ENCODE measurements at places on chromosomes 4 and X.
A peak's percentile ranks its signal among the peaks of the same experiment; 100 is the strongest.

DNA sequence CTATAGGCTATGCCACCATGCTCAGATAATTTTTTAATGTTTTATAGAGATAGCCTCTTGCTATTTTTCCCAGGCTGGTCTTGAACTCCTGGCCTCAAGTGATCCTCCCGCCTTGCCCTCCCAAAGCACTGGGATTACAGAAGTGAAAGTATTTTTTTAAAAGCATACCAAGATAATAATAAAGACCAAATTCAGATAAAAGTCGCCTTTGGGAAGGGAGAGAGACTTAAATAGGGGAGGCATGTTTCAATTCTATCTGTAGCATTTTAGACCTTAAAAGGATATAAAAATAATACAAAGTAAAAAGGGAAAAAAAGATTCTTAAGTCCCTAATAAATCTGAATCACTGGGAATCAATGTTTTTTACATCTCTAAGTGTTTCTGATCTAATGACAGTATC is 108.9 kb downstream of the AFAP1 start:
- DNase-seq = no peak

DNA sequence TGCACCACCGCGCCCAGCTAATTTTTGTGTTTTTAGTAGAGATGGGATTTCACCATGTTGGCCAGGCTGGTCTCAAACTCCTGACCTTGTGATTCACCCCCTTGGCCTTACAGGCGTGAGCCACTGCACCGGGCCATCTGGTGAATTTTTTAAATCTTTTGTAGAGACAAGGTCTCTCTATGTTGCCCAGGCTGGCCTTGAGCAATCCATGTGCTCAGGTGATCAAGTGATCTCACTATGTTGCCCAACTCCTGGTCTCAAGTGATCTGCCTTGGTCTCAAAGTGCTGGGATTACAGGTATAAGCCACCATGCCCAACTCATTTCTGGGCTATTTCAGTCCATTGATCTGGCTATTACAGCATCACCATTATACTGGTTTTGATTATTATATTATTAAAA is 22.2 kb upstream of the GALNT7 start:
- DNase-seq = no peak

DNA sequence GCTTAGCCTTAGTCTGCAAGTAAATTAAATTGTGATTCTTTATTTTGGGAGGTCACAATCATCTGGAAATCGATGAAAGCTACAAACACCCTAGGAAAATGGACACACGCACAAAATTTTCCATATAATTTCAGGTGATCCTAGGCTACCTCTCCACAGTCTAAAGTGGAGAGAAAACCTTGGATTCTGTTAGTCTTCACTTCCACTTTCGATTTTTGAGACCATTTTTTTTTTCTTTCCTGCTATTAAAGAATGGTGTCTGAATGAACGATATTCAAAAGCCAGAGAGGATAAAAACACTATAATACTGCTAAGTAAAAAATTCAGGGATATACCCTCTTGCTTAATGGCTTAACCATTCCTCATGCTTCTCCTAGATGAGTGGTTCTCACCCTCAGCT is 1.7 kb downstream of the FBXL5 start:
- no peak for DNase-seq

DNA sequence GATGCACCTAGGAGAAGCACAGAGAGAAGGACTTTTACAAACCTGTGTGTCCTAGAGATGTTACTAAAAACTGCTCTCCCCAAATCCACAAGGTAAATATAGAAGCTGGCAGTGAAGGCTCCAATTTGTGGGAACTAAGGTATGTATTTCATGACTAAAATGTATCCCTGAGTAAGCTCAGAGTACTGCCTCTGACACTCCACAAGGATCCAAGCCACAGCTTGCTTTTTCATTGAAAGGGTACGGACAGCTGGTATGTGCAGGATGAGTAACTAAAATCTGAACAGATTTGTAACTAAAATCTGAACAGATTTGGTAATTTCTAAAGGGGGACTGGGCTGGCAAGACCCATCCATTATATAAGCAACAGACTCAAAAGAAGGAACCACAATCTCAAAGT is 187.6 kb downstream of the DCLK2 start:
- no peak for DNase-seq

DNA sequence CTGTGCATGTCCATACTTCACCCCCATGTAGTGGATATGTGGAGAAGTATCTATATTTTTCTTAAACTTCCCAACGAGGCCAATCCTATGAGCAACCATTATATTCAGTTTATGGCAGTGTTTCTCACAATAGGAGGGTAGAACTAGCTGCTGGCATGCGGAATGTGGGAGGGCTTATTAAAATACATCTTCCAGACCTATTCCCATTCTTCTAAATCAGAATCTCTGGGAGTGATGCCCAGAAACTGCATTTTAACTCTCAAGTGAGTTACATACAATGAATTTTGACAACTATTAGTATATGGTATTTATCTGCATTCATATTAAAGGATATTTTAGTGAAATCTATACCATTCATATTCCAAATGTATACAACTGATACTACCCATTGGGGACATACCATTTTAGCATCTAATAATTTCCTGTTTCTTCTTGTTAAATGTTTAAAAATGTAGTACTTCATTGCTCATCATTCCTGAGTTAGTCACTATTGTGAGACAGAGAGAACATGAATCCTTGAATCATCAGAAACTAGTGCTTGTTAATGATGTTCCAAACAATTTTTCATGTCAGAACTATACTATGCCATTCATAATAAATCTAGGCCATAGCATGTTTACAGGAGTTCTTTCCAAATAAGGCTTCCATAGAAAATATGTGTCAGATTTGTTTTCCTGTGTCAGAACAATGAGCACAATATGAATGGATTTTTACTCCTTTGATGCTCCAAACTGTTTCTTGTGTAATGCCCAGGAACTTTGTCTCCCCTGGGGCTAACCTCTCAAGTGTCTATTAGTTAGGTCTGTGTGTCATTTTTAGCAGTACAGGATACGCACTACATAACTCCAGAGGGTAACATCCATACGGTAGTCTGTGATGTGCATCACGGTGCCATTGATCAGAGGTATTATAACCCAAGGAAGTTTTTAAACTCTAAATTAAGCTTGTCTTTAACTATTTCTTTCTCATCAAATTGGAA is 198.8 kb upstream of the BMP3 start:
- no peak for DNase-seq

GRCh38 chr4:147843162-147843561 is 111.3 kb downstream of the ARHGAP10 start:
- DNase-seq = no peak

DNA sequence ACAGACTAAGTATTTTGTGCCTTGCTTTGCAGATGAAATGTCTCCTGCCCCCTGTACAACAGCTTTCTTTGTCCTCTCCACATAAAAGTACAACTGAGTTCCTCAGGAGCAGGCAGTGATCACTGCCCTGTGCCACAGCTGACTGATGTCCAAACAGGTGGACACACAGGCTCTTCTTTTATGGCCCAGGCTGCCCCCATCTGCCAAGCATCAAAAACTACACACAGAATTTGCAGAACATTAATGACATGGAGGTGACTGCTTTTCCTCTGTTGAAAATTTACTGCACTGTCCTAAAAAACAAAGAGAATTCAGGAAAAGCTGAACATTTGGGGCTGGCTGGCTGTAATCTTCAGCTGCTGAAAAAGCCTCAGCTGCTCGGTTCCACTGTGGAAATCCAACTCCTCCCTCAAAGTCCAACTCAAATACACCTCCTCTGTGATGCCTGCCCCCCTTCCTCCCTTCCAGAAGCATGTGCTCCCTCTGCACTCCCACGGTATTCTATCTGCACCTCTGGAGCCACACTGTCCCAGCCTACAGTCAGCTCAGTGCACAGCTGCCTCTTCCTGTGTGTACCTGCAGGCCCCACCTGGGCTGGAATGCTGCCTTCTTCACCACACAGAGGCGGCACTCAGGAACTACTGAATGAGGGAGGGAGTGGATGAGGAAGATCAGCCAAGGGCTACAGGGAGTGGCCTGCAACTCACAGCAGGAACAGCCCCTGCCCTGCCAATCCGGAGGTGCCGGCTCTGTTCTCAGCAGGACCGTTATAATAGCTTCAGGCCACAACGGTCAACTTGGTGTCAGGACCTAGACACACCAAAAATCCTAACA is 10.3 kb downstream of the AFAP1 start:
- DNase-seq = peak; percentile 22

GRCh38 chr4:38523524-38524448 is 140.2 kb upstream of the KLF3 start:
- DNase-seq = no peak

- no peak for DNase-seq
Observed at GRCh38 chr4:7656244-7656800, 221.6 kb upstream of the PSAPL1 start.

GRCh38 chr4:37446016-37446415 is 201.5 kb downstream of the NWD2 start:
- DNase-seq = no peak

GRCh38 chr4:98625920-98626319 is 32.5 kb downstream of the TSPAN5 start:
- no peak for DNase-seq

DNA sequence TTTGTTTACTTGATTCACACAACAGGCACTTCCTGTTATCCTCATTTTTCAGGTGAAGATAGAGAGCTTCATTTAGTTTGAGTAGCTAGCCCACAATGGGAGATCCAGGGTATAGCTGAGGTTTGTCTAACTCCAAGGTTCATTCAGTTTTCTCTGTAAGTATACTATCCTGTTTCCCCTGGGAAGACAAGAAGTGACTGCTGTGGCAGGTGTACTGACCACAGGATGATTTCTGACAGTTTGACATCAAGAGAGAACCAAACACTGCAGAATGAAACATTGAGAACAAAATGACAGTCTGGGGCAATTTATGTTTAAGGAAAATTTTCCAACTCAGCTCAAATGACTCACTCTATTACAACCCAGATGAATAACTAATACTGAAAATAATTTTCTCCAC is 958.0 kb downstream of the STPG2 start:
- no peak for DNase-seq

DNA sequence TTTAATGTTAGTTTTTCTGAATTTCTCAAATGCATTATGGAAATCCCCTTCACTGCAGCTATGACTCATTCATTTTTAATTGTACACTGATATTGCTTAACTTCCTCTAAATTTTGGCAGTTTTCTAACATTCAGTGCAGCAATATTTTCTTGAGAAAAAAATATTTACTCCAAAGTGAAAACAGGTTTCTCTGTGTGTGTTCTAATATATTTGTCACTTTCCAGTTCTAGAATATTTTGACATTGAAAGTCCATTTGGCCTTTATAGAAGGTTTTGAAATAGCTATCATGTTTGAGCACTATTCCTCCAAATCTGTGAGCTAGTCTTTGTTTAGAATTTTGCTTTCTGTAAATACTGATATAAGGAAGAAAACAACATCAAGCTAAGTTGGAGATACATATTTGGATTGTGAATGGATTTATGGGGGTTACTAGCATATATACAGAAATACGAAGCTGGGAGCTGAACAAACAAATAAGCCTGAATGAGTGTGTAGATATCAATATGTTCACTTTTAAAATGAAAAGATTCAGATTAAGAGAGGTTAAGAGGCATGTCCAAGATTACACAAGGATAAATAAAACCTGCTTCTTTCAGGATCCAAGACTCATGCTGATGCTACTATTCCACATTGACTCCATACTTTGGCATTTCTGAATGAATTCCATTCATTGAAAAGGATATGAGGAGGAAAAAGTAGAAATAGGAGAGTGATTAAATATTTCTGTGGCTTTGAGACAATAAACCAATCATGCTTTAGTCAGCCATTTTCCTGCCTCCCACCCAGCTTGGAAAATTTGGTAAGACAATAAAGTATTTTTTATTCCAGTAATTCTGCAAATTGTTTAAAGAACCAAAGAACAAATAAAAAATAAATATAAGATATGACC is 57.3 kb upstream of the SLIT2 start:
- no peak for DNase-seq

GRCh38 chr4:14920237-14920636 is 82.0 kb upstream of the CPEB2 start:
- DNase-seq = no peak

DNA sequence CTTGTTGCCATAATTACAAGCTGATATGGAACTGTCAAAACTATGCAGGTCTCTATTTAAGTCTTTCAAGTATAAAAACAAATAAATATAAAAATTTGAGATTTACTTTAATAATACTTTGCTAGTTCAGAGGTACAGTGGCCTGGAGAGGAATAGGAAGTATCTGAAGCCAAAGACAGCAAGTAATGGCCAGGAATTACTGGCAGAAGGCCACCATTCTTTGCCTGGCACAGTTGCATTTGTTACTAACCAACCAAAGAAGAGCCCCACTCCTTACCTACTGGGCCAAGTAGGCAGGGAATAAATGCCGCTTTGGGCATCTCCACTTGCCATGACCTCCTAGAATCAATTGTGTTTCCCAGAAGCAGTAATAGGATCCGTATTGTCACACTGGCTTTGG is 13.8 kb upstream of the ADAMTS3 start:
- no peak for DNase-seq

GRCh38 chr4:38040619-38041018 is 80.4 kb downstream of the PTTG2 start:
- no peak for DNase-seq

GRCh38 chr4:182216005-182216404 is 27.2 kb upstream of the TENM3 start:
- DNase-seq = no peak

DNA sequence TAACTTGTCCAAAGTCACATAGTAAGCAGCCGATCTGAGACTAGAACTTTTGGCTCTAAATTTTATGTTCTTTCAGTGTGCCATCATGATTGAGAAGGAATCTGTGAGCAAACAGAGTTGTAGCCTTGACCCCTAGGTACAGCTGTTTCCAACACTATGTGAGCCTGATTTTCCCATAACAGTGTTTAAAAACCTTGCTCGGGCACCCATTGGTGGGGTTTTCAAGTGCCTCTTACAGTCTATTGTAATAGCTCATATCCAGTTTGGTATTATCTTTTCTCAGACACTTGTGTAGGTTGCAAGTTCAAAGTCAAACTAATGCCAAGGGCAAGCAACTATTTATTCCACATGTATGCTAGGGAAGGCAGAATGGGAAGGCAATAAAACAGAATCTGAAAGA is 467.9 kb downstream of the INPP4B start:
- DNase-seq = no peak

- no peak for DNase-seq
Observed at GRCh38 chr4:126752126-126752525, 880.6 kb upstream of the INTU start.

DNA sequence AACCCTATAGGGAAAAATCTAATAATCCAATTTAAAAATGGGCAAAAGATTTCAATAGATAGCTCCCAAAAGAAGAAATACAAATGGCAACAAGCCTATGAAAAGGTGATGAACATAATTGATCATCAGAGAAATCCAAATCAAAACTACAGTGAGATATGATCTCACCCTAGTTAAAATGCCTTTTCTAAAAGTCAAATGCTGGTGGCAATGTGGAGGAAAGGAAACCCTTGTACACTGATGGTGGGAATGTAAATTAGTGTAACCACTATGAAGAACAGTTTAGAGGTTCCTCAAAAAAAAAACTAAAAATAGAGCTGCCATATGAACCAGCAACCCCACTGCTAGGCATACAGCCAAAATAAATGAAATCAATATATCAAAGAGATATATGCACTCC is 44.5 kb downstream of the STPG2 start:
- no peak for DNase-seq

GRCh38 chrX:139327355-139327754 is 203.2 kb upstream of the F9 start:
- DNase-seq = no peak

- no peak for DNase-seq
Observed at GRCh38 chr4:2393353-2394270, 24.8 kb downstream of the ZFYVE28 start.
